ENCODE measurements at places on chromosomes 6 and 20.
A peak's percentile ranks its signal among the peaks of the same experiment; 100 is the strongest.

GRCh38 chr6:85015396-85015990, 251.1 kb upstream of the TBX18 start:
- DNase-seq = peak; percentile 77

GRCh38 chr20:36483919-36484808, 57.2 kb upstream of the MYL9 start:
- DNase-seq = no peak

DNA sequence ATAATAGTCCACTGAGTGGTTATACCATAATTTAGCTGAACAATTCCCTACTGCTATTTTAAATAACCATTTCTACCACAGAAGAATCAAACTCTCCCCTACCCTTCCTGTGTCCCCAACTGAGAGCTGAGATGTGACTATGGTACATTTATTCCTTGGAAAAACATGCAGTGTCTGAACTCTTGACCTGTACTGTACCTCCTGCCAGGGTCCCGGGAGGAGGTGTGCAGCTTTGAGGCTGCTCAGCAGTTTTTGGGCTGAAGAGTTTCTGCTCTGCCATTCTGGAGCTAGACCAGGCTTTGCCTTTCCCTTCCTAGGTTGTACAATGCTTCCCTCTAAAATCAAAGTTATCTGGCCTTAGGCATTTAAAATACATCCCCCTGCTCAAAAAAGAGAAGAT, 275.1 kb upstream of the SGK1 start:
- DNase-seq = no peak

GRCh38 chr6:29620630-29621029, 12.4 kb downstream of the GABBR1 start:
- DNase-seq = no peak

DNA sequence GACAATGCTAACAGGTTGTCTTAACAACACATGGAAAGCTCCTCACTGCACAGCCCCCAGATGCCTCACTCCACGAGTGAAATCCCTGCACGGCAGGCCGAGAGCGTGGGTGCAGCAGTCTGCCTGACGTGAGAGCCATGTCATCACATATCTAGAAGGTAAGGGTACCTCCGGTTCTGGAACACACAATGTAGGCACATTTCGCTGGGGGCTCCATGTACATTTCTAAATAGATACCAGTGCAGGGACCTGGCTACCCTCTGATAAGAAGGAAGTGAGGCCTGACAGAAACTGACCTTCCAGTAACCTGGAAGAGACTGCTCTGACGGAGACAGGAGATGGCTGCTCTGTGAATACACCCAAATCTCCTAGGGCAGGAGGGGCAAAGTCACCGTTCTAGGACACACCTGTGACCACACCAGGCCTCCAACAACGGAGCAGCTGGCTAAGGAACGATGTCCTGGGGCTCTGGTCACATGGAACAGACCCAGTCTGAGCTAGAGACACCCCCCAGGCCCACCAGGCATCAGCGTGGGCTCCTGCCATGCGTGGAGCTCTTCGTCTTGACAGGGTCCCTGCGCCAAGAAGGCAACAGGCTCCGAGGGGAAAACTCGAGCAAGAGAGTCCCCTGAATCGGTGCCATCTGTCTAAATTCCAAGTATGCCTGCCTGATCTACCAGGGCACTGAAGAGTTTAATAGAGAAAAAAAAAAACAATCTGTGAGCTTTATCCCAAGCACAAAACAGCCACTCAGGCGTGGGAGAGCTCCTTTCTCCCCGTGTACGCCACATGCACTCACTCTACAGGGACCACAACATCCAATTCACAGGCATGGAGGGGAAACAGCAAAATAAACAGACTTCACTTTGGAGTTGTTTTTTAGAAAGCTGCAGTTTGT, 27.5 kb downstream of the RNASET2 start:
- DNase-seq = no peak

DNA sequence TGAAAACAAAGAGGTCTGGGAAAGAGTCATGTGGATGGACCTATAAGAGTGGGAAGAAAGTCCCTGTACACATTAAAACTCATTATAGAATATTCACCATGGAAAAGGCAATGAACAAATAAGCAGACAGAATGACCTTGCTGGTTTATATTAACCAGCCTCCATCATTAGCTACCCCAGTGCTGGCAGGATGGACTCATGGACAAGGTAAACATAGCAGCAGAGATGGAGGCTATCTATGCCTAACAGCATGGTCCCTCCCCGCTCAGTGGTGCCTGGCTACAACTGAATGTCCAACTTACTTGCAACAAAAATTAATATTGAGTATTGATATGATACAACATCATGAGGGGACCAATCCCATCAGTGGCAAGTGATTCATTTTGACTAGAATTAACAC, 4.5 kb upstream of the ZKSCAN3 start:
- DNase-seq = no peak

- no peak for DNase-seq
These were observed 75.1 kb downstream of the ARID1B start for GRCh38 chr6:156852147-156852857.

- DNase-seq = peak; percentile 47
These were observed 791 bp upstream of the STX11 start for GRCh38 chr6:144149558-144149893.

GRCh38 chr6:20263059-20263458, 50.8 kb upstream of the MBOAT1 start:
- no peak for DNase-seq

- no peak for DNase-seq
These were observed 33.0 kb upstream of the ADGRF1 start for GRCh38 chr6:47075168-47075567.

DNA sequence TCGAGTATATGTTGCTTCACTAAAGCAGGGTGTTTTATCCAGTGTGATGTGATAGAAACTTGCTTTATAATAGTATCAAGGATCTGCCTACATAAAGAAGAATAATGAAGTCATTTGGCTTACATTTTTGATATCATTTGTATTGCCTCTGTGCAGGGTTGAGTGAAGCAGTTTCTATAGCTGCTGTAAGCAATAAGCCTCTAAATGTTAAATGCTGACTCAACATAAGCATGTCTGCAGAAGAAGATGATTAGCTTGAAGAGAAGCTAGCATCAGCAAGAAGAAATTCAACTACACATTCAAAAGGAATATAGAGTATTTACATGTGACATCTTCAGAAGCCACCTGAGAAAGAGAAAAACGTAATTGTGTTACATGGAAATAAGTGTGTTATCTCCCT, 17.6 kb downstream of the SLC35F1 start:
- no peak for DNase-seq

- no peak for DNase-seq
These were observed at the start of gene CFB for GRCh38 chr6:31945507-31946369. Gene CFB, plus strand, starts transcription at chr6:31946095. Its CDS starts 127 bp downstream, at chr6:31946222.

DNA sequence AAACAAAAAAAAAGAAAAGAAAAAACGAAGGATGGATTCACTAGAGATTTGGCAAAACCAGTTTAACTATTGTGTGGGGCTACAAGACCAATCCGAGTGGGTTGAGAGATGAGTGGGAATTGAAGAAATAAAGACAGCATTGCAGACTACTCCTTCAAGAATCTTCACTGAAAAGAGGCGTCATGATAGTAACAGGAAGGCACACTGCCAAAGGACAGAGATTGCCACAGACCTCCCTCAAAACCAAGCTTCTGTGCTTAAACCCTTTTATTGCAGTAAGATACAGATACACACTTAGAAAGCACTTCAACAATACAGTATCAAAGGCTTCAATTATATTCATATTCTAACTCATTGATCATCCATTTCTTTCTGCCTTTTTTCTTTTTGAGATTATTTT, 103.9 kb downstream of the IPCEF1 start:
- no peak for DNase-seq

DNA sequence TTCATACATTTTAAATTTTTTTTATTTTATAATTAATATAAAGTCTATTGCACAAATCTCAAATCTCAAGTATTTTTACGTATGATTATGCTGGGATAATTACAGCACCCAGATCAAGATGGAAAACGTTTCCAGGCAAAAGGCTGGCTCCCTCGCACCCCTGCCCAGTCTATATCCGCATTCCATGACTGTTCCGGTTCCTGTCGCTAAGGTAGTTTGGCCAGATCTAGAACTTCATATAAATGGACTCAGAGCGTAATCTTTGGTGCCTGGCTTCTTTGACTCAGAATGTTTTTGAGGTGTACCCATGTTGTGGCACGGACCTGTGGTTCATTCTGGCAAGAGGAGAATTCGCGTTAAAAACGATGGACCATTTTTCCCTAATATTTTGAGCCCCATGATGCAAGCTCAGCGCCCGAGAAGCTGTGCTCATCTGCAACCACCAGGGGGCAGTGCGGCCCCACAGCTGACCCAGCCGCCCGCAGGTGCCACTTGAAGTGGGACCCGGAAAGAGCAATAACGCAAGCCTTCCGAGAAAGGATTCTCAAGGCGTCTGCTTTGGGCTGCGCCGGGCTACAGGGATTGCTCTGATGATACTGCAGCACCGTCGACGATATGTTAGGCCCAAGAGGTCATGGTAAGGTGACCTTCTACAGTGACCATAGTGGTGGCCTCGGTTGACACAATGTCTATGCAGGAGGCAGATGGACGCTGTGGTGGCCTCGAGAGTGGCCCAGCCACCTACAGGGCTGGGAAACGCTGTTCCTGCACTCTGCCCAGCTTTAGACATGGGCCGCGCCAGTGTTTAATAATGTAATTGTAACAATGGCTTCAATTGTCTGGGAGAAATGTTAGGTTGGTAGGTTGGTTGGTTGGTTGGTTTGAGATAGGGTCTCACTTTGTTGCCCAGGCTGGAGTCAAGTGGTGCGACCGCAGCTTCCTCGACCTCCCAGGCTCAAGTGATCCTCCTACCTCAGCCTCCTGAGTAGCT, 160.1 kb downstream of the ZMYND8 start:
- DNase-seq = peak; percentile 86

- DNase-seq = no peak
These were observed 126.4 kb upstream of the CD93 start for GRCh38 chr20:23212464-23212995.

DNA sequence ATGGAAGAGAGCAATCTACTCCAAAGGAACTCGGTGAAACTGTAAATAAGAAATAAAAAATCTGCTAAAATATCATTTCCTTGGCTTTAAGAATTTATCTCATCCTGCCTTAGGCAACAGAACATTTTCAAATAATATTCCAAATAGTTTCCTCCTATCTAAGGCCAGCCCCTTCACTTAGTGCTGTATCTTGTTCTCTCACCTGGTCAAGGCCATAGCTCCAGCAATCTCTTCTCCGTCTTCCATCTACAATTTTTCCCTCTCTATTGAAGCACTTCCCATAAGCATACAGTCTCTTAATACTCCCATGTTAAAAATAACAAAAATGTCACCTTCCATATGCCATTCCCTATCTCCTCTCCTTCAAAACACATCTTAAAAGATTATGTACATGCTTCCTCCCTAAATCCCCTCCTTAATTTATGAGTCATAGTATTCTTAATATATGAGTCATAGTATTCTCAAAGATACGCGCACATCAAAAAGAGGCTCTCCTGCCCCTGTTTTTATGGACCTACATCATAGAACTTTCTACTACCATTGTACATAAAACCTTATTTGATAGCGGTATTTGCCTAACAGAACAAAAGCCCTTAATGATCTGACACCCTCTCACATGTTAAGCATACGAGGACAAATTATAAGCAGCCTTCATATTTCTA, 146.9 kb downstream of the PDE10A start:
- DNase-seq = no peak

GRCh38 chr20:39897781-39898466, 791.1 kb downstream of the MAFB start:
- DNase-seq = no peak

DNA sequence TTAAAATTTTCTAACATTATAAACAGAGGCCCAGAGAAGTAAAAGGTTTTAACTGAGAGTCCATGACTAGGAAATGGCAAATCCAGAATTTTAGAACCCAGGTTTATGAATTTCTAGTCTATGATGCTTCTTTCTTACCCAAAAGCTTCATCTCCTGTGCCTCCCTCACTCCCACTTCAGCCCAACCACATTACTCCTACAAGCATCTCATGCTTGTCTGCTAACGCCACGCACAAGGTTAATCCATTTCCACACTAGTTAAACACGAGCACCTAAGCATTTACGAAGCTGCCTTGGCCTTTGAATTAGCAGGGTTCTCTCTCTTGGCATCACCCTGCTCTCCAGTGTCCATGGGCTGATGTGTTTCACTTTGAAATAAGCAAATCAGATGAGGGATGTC, 32.0 kb downstream of the TNFRSF21 start:
- no peak for DNase-seq

GRCh38 chr6:1424306-1424927, 35.0 kb downstream of the FOXF2 start:
- DNase-seq = peak; percentile 61

DNA sequence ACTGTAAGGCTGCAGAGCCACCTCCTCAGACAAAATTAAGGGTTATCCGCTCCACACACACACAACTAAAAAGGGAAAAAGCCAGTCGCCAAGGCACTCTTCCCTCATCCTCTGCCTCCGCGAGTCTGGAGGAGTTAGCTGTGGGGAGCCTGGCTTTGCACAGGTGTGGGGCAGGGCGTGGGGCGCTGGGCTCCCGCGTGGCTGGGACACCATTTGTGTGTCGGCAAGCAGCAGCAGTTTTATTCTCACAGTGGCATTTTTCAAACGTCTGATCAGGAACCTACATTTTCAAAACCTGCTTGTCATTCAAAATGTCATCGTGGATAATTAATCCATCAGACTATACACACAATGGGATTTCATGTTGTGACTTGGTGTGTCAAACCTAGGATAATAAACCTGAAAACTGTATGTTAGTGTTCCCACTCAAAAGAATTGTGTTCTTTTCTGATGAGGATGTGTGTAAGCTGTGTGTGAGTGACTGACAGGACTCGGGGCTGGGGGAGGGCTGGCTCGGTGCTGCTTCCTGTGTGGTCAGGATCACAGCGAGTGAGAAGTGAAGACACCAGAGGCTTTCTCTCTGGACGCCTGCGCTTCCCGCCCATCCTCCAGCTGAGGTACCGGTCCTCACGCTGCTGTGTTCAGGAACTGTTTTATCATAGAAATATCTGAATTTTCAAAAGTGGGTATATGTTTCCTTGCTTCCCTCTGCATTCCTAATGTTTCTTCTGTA, 83.1 kb downstream of the IRF4 start:
- DNase-seq = no peak

- DNase-seq = peak; percentile 61
These were observed 37.4 kb upstream of the FAM83C start for GRCh38 chr20:35329435-35330139.

- peak; percentile 43 for DNase-seq
These were observed 5.5 kb downstream of the EMILIN3 start for GRCh38 chr20:41360831-41361756.

GRCh38 chr6:88013554-88013953, 34.1 kb upstream of the SPACA1 start:
- DNase-seq = no peak

GRCh38 chr6:12173181-12173580, 117.0 kb upstream of the EDN1 start:
- no peak for DNase-seq

DNA sequence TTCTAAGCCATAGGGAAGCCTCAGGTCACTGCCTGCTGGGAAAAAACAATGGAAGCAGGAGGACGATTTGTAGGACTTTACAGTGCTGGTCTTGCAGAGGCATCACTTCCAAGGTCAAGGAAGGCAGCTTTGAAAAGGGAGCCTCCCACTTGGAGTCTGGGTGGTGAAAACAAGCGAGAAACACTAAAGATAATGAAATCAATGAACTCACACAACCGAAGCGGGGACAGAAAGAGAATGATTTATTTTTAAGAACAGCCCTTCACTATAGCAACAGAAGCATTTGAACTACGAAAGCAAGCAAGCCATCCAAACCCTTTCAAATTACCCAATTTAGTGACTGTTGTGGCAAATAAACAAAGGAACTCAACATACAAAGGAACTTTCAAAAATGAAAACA, 227.5 kb downstream of the THBS2 start:
- no peak for DNase-seq

All from ecto neural progenitor cell (in vitro differentiated cells).